Transverse colon (tissue), 4 donors: ENCODE measurements at places on chromosomes 1 and 21. TPM values are rescaled to one million over a fixed set of nuclear protein-coding genes. Genes with fewer than 3 reads are reported as not detected.
A peak's percentile ranks its signal among the peaks of the same experiment; 100 is the strongest.

Gene HENMT1
- 4.8 TPM for total RNA-seq

GRCh38 chr1:184888505-184888904 lies 85.8 kb downstream of the NIBAN1 start:
- DNase-seq = no peak
- H3K36me3 ChIP-seq = no peaks in the 10 kb centered on the region
- peaks cover 32% of the 10 kb centered on the region for H3K4me1 ChIP-seq
- no peaks in the 10 kb centered on the region for H3K27me3 ChIP-seq
- H3K4me3 ChIP-seq = no peak overlapping the region

GRCh38 chr1:32939655-32940371 lies 24.8 kb downstream of the RNF19B start:
- no peaks in the 10 kb centered on the region for H3K36me3 ChIP-seq
- DNase-seq = peak; percentile 54
- H3K4me1 ChIP-seq = peaks cover 17% of the 10 kb centered on the region
- no peaks in the 10 kb centered on the region for H3K27me3 ChIP-seq
- H3K27ac ChIP-seq = peak overlapping the region; percentile 85

DNA sequence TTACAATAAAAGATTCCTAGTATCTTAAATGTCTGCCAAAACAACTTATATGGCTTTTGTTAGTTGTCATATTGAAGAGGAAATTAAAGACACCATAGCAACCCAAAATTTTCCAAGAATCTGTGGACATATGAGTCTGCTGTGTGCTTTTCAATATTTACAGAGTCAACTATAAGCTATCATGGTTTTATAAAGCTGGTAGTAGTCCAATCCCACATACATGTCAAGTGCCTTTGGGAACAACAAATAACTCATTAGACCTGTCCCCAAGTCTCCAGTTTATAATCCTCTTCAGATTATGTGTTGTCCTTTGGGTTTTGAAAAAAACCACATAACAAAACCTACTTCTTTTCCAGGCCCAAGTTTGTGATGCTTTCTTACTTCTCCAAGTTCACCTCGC lies 293.8 kb upstream of the USP25 start:
- DNase-seq = no peak
- H3K4me1 ChIP-seq = no peaks in the 10 kb centered on the region
- H3K36me3 ChIP-seq = no peaks in the 10 kb centered on the region
- no peaks in the 10 kb centered on the region for H3K27me3 ChIP-seq
- no peak overlapping the region for H3K4me3 ChIP-seq

DNA sequence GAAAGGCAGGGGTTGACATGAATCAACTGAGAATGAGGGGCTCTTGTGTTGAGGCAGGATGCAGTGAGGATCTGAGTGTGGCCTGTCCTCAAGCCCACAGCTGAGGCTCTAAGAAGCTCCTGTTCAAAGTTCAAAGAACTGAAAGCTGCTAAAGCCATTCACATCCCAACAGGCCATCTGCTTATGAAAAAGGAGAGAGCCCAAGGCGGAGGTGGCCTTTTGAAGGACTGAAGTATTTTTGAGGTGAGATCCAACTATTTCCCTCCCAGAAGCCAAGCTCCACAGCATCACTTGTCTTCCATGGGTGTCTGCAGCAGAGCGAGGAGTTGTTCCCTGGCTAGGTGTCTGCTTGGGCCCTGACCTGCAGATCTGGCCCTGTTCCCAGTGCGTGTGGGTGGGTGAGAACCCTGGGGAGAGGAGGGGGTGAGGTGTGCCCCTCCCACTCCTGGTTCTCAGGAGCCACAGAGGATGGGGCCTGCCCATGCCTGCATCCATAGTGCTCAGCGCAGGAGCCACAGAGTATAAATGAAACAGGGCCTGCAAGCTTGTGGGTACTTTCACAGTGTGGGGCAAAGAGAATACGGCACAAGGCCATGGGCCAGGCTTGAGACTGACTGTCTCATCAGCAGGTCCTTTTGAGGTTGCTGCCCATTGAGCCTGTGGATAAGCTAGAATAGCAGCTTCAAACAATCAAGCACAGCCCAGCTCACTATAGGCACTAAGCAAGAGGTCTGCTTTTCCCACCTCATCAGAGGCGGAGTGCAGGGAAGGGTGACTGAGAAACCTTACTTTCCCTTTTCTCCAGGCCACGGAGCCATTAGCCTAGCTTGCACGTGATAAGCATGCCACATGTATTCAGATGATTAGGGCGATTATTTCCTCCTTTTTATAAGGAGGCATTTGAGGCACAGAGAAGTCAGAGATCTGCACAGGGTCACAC lies 15.7 kb downstream of the REG4 start:
- H3K27me3 ChIP-seq = no peaks in the 10 kb centered on the region
- H3K36me3 ChIP-seq = no peaks in the 10 kb centered on the region
- no peak overlapping the region for H3K4me3 ChIP-seq
- no peak for DNase-seq

GRCh38 chr1:198880818-198881597 lies 242.2 kb downstream of the PTPRC start:
- H3K27ac ChIP-seq = no peak overlapping the region
- no peaks in the 10 kb centered on the region for H3K4me1 ChIP-seq
- DNase-seq = no peak
- no peak overlapping the region for H3K4me3 ChIP-seq
- no peaks in the 10 kb centered on the region for H3K36me3 ChIP-seq
- no peaks in the 10 kb centered on the region for H3K27me3 ChIP-seq
